ENCODE measurements at places on chromosomes 16 and 17. TPM values are rescaled to one million over a fixed set of nuclear protein-coding genes. Genes with fewer than 3 reads are reported as not detected.

DNA sequence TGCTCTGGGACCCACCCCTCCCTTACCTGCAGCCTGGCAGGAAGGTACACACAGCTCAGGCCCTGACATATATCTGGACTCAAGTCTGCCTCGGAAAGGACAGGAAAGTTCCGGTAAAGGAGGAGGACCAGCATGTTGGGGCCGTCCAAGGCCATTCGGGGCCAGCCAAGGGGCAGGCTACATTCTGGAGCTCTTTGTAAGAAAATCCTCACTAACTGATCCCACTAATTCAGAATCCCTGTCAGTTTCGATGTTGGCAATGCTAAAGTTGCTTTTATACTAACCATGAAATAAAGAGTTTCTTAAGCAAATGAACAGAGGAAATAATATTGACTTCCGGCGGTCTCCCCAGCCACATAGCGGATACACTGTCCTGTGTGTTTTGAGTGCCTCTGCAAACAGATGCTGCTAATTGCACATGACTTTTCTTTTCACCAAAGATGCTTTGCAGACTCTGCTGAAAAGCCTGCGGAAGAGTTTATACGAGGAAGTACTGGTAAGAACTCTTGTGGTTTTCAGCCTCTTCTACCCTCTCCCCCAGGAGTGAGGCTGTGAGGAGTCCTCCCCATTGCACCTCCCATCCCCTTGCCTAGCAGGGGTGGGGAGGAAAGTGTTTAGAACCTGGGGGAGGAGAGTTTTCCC lies 54.8 kb downstream of the PLXDC1 start:
- DNase-seq, result no peak

The C16orf92 gene
- polyA plus RNA-seq, result not detected

The CHST4 gene
- polyA plus RNA-seq, result not detected

The CCL22 gene
- 0.08 TPM for polyA plus RNA-seq

- no peak for DNase-seq
These were observed 649.8 kb downstream of the MAF start for GRCh38 chr16:78950768-78951167.

- no peak for DNase-seq
These were observed 83.2 kb downstream of the CNTNAP4 start for GRCh38 chr16:76360404-76360803.

The NOL11 gene
- 71.2 TPM for polyA plus RNA-seq

DNA sequence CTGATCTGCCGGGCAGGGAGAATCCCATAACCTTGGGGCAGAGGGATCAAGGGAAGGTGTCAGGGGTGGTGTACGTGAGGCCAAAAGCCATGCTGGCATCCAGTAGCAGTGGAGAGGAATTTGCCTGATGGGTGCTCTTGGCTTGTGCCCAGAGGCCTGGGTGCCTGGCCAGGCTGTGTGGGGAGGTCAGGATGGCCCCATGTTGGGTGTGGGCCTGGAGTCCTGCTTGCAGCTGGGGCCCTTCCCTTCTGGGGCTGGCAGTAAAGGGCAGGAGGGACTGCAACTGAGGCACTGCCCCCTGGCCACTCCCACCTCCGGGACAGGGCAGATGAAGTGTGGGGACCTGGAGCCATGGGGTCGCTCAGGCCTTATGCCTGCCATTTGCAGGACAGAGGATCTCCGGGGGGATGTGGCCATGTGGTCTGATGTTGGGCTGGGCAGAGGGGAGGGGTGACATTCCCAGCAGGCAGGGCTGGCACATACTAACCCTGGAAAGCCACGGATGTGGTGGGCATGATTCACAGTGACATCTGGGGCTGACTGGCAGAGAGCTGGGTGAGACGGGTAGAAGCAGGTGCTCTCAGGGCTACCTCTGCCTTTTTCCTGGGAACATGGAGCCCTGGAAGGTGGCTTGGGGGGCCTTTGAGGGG lies 3.5 kb downstream of the FMNL1 start:
- no peak for DNase-seq

GRCh38 chr17:71828182-71828596 lies 292.6 kb upstream of the SOX9 start:
- DNase-seq, result no peak

DNA sequence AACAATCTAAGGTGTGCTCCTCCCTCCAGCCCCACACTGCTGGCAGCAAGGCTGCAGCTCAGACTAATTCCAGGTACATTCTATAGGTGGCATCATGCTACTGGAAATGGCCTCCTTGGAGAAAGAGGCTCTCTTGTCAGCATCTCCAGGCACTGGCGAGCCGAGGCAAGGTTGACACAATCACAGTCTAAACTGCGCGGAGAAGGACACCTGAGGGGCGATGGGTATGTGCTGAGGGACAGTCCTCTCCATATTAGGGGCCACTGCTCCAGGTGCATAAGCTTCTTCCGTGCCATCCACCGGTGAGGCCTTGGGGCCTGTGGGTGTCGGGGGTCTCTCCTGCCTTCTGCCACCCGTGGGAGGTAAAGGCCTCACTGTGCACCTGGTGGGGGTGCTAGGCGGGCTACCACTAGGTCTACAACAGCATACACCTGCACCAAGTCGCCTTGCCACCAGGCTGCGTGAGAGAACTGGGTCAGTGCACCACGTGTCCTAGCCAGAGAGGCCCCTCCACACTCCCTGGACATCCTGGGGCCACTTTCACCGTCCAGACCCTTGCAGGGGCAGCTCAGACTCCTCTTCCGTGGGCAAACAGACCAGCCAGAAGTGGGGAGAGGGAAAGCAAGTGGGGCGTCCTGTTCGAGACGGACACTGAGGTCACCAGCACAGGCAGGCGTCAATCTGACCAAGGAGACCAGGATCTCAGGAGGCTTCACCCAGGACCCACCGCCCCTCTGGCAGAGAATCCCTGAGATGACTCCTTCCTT lies 12.1 kb upstream of the CBX8 start:
- no peak for DNase-seq

- no peak for DNase-seq
These were observed 68.6 kb upstream of the CBX4 start for GRCh38 chr17:79907850-79908249.

- no peak for DNase-seq
These were observed 126.2 kb downstream of the PRKCB start for GRCh38 chr16:23962001-23962400.

The SDR42E1 gene
- 1.1 TPM for polyA plus RNA-seq

DNA sequence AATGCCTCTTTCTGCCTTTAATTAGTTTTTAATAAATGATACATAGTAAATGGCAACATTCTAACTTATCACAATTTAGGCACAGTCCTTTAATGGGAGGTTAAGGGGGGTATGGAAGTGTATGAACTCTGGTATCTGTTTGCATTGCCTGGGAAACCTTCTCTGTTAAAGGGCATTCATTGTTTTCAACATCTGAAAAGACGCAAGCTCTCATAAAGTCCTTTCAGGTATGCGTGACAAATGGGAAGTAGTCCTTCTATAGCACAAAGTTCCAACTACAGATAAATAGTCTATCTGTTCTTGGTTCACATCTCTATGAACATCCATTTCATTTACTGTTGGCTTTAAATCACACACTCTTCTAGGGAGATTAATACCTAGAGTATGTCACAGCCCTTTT lies 298.0 kb upstream of the PMFBP1 start:
- no peak for DNase-seq

GRCh38 chr16:77212741-77213541 lies 13.7 kb downstream of the SYCE1L start:
- DNase-seq, result peak; percentile 51

DNA sequence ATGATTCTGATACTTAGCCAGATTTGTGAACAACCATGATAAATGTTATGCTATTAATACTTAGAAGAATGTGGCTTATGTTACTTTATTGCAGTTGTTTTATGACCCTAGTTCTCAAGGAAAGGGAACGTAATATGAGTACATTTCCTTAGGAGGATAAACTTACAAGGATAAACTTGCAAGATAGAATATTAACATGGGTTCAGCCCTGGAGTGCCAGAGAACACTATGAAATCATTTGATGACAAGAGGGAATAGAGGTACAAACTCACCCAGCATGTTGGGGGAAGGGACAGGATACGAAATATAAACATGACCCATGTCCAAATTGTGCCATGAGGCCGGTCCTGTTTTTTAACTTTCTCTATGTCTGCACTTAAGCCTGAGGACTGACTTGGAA lies 13.0 kb upstream of the ABCA5 start:
- no peak for DNase-seq

The CHD9NB gene
- polyA plus RNA-seq, result 2.6 TPM

GRCh38 chr16:5428932-5429331 lies 331.3 kb upstream of the EEF2KMT start:
- DNase-seq, result no peak

The RNF227 gene
- polyA plus RNA-seq, result 4.8 TPM

GRCh38 chr16:57945740-57946138 lies 25.2 kb downstream of the CNGB1 start:
- no peak for DNase-seq

- no peak for DNase-seq
These were observed 30.8 kb downstream of the CYB5D2 start for GRCh38 chr17:4173781-4174180.

The TEX14 gene
- 3.0 TPM for polyA plus RNA-seq

GRCh38 chr16:86227801-86228200 lies 282.5 kb upstream of the FOXF1 start:
- DNase-seq, result no peak

GRCh38 chr17:37791447-37792399 lies 46.9 kb upstream of the HNF1B start:
- DNase-seq, result no peak

GRCh38 chr17:82339634-82340580 lies 6.3 kb upstream of the SECTM1 start:
- no peak for DNase-seq

GRCh38 chr17:74866198-74866835 lies 6.5 kb downstream of the FDXR start:
- no peak for DNase-seq

DNA sequence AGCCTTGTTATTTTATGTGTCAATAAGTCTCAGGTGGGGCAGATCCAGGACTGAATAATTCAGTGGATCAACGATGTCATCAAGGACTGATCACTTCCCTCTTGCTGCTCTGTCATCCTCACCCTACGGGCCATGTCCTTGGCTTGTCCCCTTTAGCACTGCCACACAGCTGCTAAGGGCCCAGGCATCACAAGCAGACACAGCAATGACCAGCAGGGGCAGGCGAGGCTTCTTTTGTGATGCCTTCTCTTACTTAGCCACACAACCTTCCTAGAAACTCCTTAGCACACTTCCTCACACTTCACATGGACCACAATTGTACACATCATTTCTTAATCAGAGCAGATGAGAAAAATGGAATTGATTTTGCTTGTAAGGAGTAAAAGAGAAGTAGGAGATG lies 356.3 kb upstream of the SOX9 start:
- no peak for DNase-seq

Measured in muscle of arm (tissue), 14 donors.